ENCODE measurements at places on chromosomes 7 and 10.
A peak's percentile ranks its signal among the peaks of the same experiment; 100 is the strongest.

GRCh38 chr7:87398446-87398845 is 53.0 kb downstream of the CROT start:
- no peak for DNase-seq

DNA sequence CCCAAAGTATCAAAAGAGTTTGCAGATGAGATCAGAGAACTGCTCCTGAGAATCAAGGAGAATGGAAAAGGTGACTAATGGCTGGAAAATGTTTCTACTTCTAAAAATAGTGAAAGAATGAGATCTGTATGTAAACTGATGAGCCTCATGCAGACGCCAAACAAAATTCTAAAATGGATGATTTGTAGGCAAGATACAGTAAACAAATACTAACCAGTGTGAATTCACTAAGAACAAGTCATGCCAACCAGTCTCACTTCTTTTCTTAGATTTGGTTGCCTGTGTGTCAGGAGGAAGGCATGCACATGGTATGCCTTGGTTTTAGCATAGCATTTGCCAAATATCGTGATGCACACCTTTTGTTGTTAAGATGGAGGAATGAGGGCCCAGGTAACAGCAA is 94.9 kb upstream of the PIK3CG start:
- no peak for DNase-seq

DNA sequence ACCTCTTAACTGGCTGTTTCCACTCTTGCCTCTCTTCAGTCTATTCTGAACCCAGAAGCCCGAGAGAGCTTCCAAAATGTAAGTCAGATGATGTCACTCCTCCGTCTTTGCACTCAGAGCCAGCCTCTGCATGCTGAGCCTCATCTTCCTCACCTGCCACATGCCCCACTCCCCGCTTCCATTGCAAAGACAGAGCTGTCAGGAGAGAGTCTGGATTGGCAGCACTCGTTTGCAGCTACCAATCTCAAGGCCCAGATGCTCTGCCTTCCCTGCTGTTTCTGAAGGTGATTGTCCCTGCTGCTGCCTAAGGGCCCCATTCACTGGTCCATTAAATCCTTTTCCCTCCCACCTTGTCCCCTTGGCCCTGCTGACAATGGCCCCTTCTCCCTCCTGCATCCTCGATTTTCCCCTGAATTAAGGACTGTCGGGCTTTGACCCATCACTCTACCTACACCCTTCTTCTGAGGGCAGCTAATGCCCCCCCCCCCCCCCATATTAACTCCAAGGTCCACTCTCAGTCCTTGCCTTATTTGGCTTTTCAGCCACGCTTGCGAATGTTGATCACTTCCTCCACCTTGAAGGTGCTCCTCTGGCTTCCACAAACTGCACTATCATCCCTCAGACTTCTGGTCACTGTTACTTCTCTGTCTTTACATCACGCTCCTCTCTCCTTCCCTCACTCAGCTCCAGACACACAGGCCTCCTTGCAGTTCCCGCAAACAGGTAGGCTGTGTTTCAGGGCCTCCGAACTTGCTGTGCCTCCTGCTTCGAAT is 98.5 kb downstream of the CHN2 start:
- DNase-seq: no peak

DNA sequence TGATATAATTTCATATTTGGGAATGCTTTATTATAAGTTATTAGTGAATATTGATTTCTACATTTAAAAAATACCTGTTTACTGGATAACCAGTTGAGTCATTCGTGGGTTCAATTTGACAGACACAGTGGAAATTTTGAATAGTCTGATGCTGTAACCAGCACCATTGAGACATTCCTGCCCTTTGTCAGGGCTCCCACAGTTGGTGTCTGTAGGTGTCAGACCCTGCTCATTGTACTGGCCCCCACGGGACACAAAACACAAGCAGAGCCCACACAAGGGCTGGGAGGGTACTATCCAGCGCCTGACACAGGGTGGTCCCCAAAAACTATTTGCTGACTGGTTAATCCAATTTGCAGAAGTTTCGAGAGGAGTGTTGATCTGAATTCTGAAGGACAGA is 35.9 kb downstream of the EEPD1 start:
- DNase-seq: no peak

GRCh38 chr7:91264924-91265681 is 870 bp downstream of the FZD1 start:
- DNase-seq: peak; percentile 67

DNA sequence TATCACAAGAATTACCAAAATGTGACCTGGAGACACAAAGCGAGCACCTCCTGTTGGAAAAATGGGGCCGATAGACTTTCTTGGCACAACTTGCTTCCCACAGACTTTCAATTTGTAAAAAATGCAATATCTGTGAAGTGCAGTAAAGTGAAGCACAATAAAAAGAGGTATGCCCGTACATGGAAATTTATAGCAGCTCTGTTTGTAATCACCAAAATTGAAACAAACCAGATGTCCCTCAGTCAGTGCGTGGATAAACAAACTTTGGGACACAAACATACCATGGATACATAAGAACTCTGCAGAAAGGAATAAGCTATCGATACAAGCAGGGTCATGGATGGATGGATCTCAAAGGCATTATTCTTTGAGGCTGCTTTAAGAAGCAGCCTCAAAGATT is 33.6 kb downstream of the ARID5B start:
- no peak for DNase-seq

GRCh38 chr10:45433716-45434469 is 59.9 kb downstream of the ALOX5 start:
- no peak for DNase-seq

DNA sequence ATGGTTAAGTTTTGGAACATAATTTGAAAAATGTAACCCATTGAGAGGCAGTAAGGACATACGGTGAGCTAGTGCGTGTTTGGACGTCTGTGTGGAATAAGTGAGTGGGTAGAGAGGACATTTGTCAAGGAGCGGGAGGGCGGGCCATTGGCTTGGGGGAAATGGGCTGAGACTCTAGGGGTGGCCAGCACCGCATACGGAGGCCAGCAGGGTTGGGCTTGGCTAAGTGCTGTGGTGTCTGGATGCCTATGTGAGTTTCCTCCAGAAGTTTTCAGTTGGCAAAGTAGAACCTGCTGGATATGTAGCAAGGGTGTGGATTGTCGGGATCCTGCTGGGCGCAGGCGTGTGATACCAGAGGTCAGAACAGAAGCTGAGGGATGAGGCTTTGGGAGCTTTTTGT is 103.0 kb downstream of the TCF7L2 start:
- DNase-seq: no peak

GRCh38 chr10:101141616-101142532 is 10.8 kb downstream of the TLX1 start:
- peak; percentile 78 for DNase-seq

- DNase-seq: no peak
Observed at GRCh38 chr7:124440081-124440480, 325.5 kb downstream of the GPR37 start.

DNA sequence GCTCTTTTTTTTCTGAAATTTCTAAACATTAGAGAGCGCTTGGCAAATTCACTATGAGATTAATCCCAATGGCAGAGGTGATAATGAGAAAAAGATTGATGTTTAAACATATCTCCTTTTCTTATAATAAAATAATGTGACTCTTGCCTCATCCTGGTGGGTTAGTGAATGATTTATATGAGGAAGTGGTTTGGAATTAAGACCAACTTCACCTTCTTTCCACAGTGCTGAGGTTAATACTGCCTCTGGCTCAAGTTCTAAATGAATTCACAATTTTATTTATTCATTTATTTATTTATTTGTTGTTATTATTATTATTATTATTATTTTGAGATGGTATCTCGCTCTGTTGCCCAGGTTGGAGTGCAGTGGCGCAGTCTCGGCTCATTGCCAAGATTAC is 40.5 kb upstream of the ADO start:
- DNase-seq: no peak

DNA sequence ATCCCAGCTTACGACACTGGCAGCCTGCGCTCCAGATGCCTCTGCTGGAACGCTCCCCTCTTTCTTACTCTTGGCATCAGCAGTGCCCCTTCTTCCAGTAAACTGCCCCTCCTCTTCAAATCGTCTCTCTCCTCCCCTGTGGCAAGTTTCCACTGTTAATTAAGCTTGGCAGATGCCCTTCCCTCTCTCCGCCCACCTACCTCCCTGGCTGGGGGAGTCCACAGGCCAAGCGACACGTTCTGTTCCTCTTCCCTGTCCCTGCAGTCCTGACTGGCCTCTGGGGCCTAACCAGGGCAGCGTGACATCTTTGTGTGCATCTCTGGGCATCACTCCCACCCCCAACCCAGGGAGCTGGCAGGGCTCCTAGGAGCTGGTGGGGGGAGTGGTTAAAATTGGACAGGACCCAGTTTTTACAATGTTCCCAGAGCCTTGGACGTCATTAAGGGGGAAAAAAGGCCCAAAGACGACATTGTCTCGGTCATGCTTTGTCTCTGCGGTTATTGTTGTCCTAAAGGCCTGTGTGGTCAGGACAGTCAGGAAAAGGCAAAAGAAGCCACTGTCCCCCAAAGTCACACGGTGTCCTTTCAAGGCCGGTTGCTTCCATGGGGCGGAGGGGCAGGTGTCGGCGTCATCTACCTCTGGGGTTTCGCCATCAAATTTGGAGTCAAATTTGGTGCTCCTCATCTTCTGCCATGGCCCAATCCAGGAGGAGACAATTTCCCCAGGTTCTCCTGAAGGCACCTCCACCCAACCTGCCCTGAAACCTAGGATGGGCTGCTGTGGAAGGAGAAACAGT is 54.2 kb downstream of the DLG5 start:
- DNase-seq: no peak

DNA sequence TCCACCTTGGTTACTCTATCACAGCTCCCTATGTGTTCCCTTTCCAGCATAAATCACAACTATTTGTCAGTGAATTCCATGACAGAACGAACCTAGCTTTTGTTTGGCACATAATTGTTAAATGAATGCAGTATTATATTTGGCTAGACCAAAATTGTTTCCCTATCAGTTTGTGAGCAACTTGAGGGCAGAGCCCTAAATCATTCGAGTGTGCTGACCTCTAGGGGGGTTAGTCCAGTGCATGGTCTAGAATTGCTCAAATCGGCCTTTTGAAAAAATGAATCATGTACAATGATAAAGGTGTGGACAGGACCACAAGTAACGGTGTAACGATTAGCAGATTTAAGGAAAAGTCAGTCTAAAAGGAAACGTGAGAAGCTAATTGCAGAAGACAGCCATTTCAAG is 475 bp upstream of the NRBF2 start:
- DNase-seq: no peak

DNA sequence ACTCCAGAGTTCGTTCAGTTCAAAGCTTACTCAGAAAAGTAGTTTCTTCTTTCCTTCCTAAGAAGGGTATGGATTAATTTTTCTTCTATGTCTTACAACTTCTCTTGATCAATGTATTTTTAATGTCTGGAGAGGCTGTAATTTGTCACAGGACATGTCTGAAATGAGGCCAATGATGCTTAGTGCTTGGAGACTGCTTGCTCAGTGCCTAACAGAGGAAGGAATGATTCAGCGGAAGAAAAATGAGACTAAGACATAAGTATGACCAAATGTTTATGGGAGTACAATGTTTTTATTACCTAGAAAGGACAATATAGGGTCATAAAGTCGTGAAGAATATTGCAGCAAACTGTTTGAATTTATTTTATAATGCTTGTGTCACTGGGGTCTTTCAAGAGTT is 43.3 kb downstream of the GPR37 start:
- no peak for DNase-seq

DNA sequence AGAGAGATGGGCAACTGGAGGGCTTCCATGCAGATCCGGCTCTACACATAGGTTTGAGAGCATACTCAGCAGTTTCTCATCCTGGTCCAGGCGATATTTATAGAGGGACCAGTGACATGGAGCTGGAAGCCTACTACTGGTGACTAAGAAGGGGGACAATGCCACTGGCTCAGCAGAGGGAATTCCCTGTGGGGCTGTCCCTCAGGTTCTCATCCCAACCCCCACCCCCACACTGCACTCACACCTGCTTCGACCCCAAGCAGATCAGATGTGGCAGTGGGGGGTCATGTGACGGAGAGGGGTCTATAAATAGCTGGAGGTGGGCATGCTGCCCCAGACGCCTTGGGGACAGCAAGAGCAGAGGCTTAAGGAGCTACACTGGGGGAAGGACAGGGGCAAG is at the start of gene CLCN1:
CLCN1 (plus strand) TSS at position 336 of the 400 bp plus-strand sequence. CDS start 102 bp downstream, outside the sequence.
- no peak for DNase-seq

DNA sequence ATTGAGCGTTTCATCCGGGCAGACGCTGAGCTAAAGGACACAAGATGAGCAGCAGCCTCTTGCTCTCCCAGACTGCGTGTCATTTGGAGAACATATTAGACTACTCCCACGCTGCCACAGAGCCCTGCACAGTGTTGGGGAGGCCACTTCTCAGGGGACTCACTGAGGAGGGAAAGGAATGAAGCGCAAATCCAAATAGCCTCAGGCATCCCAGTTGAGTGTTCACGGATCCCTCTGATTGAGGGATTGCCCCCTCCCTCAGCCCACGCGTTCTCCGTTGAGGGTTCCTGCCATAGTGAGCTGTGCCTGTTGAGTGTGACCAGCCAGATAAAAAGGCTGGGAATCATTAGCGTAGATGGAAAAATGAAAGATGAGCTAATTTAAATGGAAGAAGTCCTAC is 563.4 kb downstream of the ACTR3B start:
- DNase-seq: no peak

GRCh38 chr7:28276298-28276697 is 95.7 kb upstream of the JAZF1 start:
- DNase-seq: no peak

- DNase-seq: no peak
Observed at GRCh38 chr7:147510923-147511322, 1079.6 kb upstream of the C7orf33 start.

GRCh38 chr10:52346394-52347326 is 32.6 kb downstream of the DKK1 start:
- DNase-seq: no peak

DNA sequence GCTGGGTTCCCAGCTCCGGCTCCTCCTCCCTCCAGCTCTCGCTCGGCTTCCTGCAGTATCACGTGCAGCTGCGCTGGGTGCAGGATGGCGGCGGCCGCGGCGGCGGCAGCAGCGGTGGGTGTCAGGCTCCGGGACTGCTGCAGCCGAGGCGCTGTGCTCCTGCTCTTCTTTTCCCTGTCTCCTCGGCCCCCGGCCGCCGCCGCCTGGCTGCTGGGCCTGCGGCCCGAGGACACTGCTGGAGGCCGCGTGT is at the start of gene CNNM1:
CNNM1 (plus strand) TSS at position 53 of the 250 bp plus-strand sequence; CDS start at position 85, 32 bp downstream.
- DNase-seq: peak; percentile 25

- no peak for DNase-seq
Observed at GRCh38 chr7:129729511-129729910, 118.0 kb downstream of the NRF1 start.

DNA sequence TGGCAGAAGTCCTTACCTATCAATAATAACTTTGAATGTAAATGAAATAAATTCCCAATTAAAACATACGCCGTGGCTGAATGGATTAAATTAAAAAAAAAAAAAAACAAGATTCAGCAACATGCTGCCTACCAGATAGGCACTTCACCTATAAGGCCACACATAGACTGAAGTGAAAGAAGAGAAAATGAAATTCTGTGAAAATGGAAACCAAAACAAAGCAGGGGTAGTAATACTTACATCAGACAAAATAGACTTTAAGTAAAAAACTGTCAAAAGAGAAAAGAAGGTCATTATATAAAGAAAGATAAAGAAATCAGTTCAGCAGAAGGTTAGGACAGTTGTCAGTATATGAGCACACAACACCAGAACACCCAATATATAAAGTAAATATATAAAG is 55.3 kb downstream of the TCAF1 start:
- no peak for DNase-seq

GRCh38 chr10:33661580-33662336 is 327.3 kb upstream of the NRP1 start:
- DNase-seq: no peak
